ENCODE measurements at places on chromosomes 12 and 14.
A peak's percentile ranks its signal among the peaks of the same experiment; 100 is the strongest.

- no peak for DNase-seq
Observed at GRCh38 chr12:105487963-105488362, 157.5 kb downstream of the C12orf75 start.

- no peak for DNase-seq
Observed at GRCh38 chr12:69348162-69348938, at the start of gene LYZ. LYZ (plus strand) TSS chr12:69348381; CDS start chr12:69348409, 28 bp downstream.

DNA sequence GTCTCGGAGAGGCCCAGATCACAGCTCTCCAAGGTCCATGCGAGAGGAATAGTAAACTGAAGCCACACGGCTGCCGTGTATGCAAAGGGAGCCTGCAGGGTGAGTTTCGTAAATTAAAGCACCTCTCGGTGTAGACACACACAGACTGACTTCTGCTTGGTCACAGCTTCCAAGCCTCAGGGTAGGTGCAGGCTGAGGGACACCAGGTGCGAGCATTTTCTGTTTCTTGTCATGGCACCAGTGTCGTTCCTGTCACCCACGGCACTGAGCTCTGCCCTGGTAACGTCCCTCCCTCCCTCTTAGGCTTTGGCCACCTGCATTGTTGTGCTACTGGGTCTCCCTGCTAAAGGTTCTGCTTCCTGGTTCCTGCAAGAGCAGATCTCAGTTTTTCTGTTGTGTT is 76.2 kb upstream of the DYNC1H1 start:
- DNase-seq, result no peak

- DNase-seq, result no peak
Observed at GRCh38 chr12:104998423-104999346, 12.6 kb downstream of the NOPCHAP1 start.

- DNase-seq, result no peak
Observed at GRCh38 chr12:77610446-77610845, 220.2 kb upstream of the NAV3 start.

DNA sequence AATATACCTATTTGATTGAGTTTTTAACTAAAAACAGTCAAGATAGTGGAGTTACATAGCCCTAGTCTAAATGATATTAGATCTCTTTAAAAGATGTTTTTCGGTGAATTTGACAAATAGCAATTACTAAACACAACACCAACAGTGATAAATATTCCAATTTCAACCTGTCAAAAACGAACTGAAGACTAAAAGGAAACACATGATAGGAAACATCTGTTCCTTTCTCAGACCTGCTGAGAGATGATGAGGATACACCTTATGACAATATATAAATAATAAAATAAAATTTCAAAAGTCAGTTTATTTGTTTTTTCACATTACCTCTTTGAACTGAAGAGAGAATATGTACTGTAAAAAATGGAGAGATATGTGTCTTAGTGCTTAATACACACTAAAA is 232.7 kb downstream of the RASSF9 start:
- DNase-seq, result no peak

DNA sequence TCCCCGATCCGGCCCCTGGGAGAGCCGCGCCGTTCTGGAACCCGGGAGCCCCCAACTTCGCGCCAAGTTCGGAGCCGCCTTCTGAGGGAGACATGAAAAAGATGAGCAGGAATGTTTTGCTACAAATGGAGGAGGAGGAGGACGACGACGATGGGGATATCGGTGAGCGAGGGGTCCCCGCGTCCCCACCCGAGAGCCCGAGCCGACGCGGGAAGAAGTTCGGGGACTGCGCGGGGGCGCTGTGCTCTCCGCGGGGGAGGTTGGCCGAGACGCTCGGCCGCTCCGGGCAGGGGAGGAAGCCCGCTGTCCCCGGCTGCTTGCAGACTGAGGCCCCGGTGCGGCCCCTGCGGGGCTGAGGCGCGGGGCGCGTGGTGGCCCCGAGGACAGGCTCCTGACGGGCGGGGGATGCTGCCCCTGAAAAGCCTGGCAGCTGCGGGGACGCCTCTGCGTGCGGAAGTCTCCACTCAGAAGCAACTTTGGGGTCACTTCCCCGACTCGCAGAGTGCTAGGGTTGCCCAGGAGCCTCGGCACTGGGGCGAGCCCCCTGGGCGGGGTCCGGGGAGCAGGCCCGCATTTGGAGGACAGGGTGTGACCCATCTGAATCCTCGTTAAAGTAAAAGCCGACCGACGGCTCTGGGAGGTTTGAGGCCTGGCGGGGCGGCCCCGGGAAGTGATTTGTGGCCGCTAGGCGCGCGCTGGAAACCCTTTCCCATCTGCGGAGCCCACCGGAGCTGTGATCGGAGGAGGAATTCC is 511 bp downstream of the ANO6 start:
- peak; percentile 14 for DNase-seq

- DNase-seq, result no peak
Observed at GRCh38 chr12:120866108-120866507, 38.0 kb downstream of the SPPL3 start.

DNA sequence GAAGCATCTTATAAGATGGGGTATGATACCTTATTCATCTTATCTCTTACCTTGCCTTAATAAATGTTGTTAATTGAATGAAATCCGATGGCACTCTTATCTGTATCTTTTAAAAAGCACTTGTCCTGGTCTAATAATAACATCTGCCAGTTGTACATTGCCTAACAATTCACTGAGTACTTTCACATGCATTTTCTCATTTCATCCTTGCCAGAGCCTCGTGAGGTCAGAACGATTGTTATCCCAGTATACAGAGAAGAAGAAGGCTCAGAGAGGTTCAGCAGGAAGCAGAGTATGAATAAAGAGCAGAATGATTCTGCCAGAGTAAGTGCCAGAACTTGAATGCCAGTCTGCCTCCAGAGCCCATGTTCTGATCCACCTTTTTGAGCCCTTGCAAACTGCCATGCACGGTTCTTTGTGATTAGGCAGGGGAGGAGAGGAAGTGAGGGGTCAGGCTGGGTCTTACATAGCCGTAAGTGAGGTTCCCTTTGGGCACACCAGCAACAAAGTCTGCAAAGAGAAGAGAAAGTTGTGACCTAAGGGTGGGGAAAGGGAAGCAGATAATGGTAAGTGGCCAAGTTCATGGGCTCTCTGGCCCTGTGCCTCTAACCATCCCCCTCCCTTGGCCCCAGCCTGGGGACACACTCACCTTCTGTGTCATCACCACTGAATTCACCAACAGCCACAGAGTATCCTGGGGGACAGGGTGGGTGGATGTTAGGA is 11.7 kb downstream of the ITGA5 start:
- DNase-seq, result no peak
